SJCRH30 (cell line): ENCODE measurements at places on chromosomes 2 and 18. TPM values are rescaled to one million over a fixed set of nuclear protein-coding genes. Genes with fewer than 3 reads are reported as not detected.

- no peak for DNase-seq
Observed at GRCh38 chr2:233796254-233796653, 18.1 kb downstream of the MROH2A start.

- no peak for DNase-seq
Observed at GRCh38 chr2:100240386-100240785, 81.9 kb downstream of the LONRF2 start.

- no peak for DNase-seq
Observed at GRCh38 chr18:35642802-35643201, 61.3 kb downstream of the GALNT1 start.

GRCh38 chr2:28628987-28629386 lies 122.6 kb upstream of the PPP1CB start:
- no peak for DNase-seq

DNA sequence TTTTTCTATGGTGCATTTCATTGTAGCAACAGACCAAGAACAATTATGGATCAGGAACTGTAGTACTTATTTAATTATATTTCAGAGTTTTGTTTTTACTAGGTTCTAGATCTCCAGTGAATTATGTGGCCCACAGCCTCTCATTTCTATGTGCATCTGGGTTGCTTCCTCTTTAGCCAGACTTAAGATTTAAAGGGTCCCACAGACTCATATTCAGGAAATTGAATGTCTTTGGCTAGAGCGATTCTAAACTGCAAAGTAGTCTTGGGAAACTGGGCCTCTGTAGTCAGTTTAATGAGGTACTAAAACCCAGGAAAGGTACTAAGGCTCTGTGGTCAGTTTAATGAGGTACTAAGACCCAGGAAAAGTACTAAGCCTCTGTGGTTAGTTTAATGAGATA lies 94.4 kb downstream of the LYPD6B start:
- DNase-seq, result no peak

GRCh38 chr2:36366491-36367120 lies 11.0 kb downstream of the CRIM1 start:
- no peak for DNase-seq

DNA sequence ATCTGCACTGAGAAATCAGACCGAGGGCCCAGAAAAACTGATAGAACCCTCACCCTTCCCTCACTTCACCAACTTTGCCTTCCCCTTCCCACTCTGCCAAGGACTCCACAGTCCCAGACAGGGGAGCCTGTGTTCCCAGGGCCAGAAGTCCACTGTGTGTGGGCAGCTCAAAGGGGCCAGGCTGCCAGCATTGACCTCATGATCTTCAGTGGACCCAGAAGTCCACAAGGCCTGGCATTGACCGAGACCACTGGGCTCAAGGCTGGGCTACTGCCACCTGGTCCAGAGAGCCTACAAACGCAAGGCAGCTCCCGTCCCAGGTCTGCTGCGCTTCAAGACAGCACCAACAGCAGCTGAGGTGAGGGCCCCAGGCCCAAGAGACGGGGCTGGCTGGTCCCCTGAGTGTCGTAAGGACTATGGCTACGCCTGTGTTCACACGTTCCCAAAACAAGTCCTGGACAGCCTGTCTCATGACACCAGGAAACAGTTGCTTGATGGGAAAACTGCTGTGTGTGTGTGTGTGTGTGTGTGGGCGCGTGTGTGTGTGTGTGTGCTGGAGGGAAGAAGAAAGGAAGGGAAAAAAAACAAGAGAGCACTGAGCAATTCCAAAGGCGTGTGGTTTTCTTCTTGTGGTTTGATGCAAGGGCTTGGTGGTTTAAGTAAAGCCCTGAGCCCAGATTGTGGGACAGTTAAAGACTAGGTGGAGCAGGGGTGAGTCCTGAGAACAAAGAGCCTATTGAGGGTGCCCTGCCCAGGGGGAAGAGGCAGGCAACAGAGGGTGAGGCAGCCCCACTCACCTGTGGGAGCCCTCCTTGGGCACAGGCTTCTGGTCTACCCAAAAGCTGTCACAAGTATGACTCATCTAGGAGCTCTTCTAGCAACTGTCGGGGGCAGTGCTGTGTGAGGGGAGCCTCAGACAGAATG lies 46.6 kb upstream of the ZBTB7C start:
- peak; percentile 38 for DNase-seq

DNA sequence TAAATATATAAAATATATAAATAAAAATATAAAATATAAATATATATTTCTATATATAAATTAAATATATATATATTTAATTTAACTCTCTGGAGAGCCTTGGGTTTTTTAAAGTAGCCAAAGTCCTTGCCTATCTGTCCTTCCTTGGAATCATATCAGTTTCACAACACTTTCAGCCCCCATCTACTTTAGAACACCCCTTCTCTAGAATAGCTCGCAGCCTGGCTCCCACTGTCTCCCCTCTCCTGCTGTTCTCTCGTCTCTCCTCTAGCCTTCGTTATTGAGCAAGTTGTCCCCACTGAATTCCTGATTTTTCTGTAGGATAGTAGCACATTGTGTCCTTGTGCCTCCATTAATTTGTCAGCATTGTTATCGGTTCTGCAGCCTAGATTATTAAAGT lies 677.0 kb downstream of the RNF144A start:
- peak; percentile 10 for DNase-seq

DNA sequence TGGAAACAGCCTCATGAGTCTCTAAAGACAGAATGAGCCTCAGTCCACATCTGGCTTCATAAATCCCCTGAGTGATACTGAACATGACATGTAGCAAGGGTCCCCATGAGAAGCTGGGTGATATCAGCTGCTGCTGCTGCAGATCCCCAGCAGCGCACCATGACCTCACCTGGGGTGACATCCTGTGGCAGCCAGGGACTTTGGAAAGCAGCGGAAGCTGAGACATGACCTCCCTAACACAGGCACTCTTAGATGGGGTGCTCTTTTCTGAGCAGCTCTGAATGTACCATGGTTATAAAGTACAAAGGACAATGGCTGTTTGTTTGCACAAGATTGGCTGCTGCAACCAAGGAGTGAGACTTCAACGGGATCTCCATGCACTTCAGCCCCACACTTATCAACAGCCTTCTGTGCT lies 74.7 kb upstream of the TMEM200C start:
- DNase-seq, result no peak

GRCh38 chr2:39523308-39524044 lies 86.4 kb upstream of the MAP4K3 start:
- DNase-seq, result peak; percentile 20

Gene HNMT
- 0.04 TPM in 1 of 2 replicates, not detected in the other for total RNA-seq

Gene DNAH6
- not detected in 2 replicates for total RNA-seq

Gene SDC1
- total RNA-seq, result 61.8 and 62.6 TPM in 2 replicates
